HS-27A (cell line): ENCODE measurements at places on chromosomes 6 and 20.

DNA sequence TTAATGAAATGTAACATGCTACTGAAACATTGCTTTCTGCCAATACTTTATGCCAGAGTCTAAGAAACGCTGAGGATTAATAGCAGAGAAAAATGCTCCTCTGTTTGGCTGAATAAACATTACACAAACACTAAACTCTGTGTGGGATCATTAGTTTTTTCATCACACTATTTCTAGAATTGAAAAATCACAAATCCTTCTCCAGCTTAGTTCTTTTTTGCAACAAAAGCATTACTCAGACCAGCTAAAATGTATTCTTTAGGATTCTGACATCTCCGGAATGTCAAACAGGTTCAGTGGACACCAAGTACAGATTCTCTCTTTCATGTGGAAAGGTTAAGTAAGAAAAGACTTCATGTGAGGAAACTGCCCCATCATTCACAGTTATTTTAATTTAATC is 226.9 kb downstream of the SIM1 start:
- DNase-seq: no peak

GRCh38 chr6:112501705-112502104 is 154.6 kb downstream of the RFPL4B start:
- DNase-seq: no peak

- DNase-seq: peak; percentile 99
Measured at GRCh38 chr20:13029687-13030375, 21.1 kb downstream of the SPTLC3 start.

- DNase-seq: no peak
Measured at GRCh38 chr6:31610968-31611367, 4.1 kb upstream of the AIF1 start.

- DNase-seq: no peak
Measured at GRCh38 chr6:15916581-15916980, 212.3 kb upstream of the MYLIP start.
